Mononuclear cell (primary cell): ENCODE measurements at places on chromosomes 3 and 15. TPM values are rescaled to one million over a fixed set of nuclear protein-coding genes. Genes with fewer than 3 reads are reported as not detected.

The SPSB4 gene
- not detected for total RNA-seq

The LYZL4 gene
- not detected for total RNA-seq

The TMEM212 gene
- total RNA-seq, result not detected

The TEX9 gene
- 2.2 TPM for total RNA-seq

The ESYT3 gene
- total RNA-seq, result 0.21 TPM

The FBXL2 gene
- 0.10 TPM for total RNA-seq

The C2CD4A gene
- 0.21 TPM for total RNA-seq

The IDH2 gene
- 44.6 TPM for total RNA-seq

The CAMK2N2 gene
- total RNA-seq, result not detected

The CCR8 gene
- total RNA-seq, result 2.2 TPM

The CAMK1 gene
- 24.7 TPM for total RNA-seq

The KIF7 gene
- total RNA-seq, result 0.21 TPM

The MUC20 gene
- 0.84 TPM for total RNA-seq

The PRSS50 gene
- not detected for total RNA-seq

The SKOR1 gene
- total RNA-seq, result 1.9 TPM

The GLDN gene
- 0.10 TPM for total RNA-seq

The STRA6 gene
- not detected for total RNA-seq

The TF gene
- not detected for total RNA-seq

The SELENOS gene
- total RNA-seq, result 22.8 TPM

The CCDC80 gene
- under 0.01 TPM for total RNA-seq
